ENCODE measurements at places on chromosomes 6 and 20.

- DNase-seq, result no peak
Measured at GRCh38 chr6:10237298-10238038, 177.4 kb downstream of the TFAP2A start.

GRCh38 chr6:41965429-41966213, 24.0 kb upstream of the CCND3 start:
- DNase-seq, result no peak

- no peak for DNase-seq
Measured at GRCh38 chr6:162618448-162619002, 109.0 kb downstream of the PRKN start.

- DNase-seq, result no peak
Measured at GRCh38 chr20:59191756-59192532, 28.3 kb downstream of the ZNF831 start.

DNA sequence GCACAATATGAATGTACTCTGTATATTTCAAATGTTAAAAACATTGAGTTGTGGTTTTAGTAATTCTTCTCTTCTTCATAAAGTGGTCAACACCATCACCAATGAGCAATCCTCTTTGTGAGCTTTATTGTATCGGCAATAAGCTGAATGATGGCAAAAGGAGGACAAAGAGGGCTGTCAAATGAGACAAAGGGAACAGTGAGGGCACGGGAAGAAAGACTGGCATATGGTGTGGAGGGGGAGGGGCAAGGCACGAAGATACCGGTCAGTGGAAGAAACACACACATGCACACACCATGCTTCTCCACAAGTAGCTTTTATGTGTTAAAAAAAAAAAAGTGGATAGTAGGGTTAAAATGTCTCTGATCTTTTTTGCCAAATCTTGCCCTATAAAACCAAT, 506.8 kb upstream of the CITED2 start:
- DNase-seq, result no peak

DNA sequence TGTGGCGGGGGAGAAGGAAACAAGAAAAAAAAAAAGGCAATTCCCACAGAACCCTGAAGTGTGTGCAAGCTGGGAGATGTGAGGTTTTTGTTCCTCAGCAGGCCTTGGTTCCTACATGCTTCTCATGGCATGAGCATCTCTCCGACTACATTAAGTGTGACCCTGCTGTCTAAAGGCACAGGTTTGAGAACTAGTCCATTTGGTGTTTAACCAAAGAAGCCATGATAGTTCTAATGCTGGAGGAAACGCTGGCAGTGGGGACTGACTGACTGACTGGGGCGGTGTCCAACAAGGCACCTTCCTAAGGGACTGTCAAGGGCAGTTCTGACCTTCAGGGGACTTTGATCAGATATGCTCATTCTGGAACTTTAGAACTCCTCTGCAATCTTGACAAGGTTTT, 3.8 kb downstream of the TXNDC5 start:
- DNase-seq, result no peak

DNA sequence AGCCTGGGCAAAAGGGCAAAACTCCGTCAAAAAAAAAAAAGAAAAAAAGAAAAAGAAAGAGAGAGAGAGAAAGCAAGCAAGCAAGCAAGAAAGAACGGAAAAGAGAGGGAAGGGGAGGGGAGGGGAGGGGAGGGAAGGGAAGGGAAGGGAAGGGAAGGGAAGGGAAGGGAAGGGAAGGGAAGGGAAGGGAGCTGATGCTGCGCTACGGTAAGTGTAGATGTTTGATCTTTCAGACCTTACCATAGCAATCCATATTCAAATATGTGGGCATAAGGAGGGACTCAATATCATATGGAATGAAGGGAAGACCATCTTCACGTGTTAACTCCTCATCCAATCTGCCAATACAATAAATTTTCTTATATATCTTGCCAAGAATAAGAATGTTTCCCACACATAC, 11.9 kb downstream of the DPPA5 start:
- no peak for DNase-seq

DNA sequence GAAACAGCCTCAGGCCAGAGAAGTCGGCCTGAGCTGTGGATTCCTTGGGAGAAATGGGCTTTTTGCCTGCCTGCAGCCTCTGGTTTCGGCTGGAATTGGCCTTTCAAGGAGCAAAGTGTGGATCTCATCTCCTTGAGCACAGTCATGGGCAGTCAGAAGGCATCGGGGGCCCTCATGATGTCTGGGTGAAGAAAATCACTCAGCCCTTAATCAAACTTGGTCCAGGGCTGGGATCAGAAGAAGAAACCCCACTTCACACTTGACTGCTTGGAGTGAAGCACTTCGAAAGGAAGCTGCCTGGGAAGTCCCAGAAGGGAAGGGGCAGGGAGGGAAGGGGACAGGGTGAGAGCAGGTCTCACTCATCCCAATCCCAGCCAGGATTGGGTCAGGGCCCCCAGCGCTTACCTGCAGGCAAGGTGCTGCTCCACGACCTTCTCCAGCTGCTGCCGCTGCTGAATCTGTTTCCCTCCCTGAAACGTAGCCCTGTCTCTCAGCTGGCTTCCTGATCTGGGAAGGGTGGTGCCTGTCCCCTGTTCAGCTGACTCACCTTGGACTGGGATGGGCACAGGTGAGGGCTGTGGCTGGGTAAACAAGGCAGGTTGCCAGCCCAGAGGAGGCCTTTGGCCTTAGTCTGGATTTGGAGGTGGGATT, at the start of gene SDCBP2:
Gene SDCBP2 (minus strand): TSS at position 460 of the 651 bp plus-strand sequence. CDS start 8,723 bp downstream, outside the sequence.
- DNase-seq, result no peak

DNA sequence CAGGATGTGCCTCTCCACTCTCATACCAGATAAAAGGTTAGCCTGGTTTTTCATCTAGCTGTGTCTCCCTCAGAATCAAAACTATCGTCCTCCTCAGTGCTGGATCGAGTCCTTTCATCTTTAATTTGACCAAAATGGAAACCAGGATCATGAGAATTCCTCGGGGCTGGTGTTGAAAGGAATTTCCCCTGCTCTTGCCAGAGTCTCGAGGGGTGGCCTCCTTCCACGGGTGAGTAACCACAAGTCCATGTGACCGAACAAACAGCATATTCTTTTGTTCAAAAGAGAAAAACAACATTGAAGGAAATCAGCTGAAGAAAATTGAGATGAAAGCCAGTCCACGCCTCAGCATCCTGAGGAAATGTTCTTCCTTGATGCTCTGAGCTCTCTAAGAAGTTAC, 165.9 kb upstream of the CDYL start:
- no peak for DNase-seq

GRCh38 chr20:46558511-46558959, 8.1 kb upstream of the OCSTAMP start:
- DNase-seq, result no peak

GRCh38 chr6:80249897-80250296, 143.4 kb downstream of the BCKDHB start:
- DNase-seq, result no peak
